ENCODE measurements at places on chromosomes 11 and 22. TPM values are rescaled to one million over a fixed set of nuclear protein-coding genes. Genes with fewer than 3 reads are reported as not detected.

The PDGFD gene
- total RNA-seq = 4.3 TPM

The OR51E1 gene
- not detected for total RNA-seq

The ZC3H12C gene
- 8.6 TPM for total RNA-seq

The ELMOD1 gene
- 0.29 TPM for total RNA-seq

The SLC6A5 gene
- not detected for total RNA-seq

The OR52I2 gene
- total RNA-seq = not detected

The SCYL1 gene
- total RNA-seq = 159 TPM

The CLDN5 gene
- total RNA-seq = 6.4 TPM

The FOLR2 gene
- not detected for total RNA-seq

The PGA5 gene
- not detected for total RNA-seq

The SCUBE1 gene
- not detected for total RNA-seq

The PLXNB2 gene
- total RNA-seq = 161 TPM

Data from myometrial cell (primary cell).